ENCODE measurements at places on chromosomes 3 and 15. TPM values are rescaled to one million over a fixed set of nuclear protein-coding genes. Genes with fewer than 3 reads are reported as not detected.

The CKMT1B gene
- not detected for total RNA-seq

The PLA2G4D gene
- total RNA-seq, result not detected

DNA sequence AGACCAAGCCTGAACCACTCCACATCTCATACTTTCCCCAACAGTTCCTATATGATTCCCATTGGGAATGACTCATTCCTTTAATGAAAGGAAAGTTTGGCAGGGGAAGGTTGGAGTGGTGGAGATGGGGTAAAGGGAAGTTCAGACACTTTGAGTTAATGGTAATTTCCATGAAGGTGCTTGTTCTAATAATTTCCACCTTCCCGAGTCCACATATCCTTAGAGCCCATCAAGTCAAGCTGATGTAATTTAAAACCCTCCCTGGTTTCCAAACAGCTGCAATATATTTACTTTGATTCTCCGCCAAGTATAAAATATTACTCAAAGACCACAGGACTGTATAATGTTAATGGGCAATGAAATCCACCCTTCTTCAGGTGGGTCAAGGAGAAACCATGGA lies 95.0 kb upstream of the GALNT15 start:
- H3K27me3 ChIP-seq, result no peaks in the 10 kb centered on the region
- no peak for DNase-seq
- no peaks in the 10 kb centered on the region for H3K4me1 ChIP-seq
- no peaks in the 10 kb centered on the region for H3K36me3 ChIP-seq

GRCh38 chr15:74777769-74778598 lies 3.9 kb upstream of the CSK start:
- H3K27me3 ChIP-seq, result no peaks in the 10 kb centered on the region
- H3K4me3 ChIP-seq, result no peak overlapping the region
- H3K27ac ChIP-seq, result no peak overlapping the region
- peaks cover 13% of the 10 kb centered on the region for H3K4me1 ChIP-seq

The CLDN18 gene
- not detected for total RNA-seq

DNA sequence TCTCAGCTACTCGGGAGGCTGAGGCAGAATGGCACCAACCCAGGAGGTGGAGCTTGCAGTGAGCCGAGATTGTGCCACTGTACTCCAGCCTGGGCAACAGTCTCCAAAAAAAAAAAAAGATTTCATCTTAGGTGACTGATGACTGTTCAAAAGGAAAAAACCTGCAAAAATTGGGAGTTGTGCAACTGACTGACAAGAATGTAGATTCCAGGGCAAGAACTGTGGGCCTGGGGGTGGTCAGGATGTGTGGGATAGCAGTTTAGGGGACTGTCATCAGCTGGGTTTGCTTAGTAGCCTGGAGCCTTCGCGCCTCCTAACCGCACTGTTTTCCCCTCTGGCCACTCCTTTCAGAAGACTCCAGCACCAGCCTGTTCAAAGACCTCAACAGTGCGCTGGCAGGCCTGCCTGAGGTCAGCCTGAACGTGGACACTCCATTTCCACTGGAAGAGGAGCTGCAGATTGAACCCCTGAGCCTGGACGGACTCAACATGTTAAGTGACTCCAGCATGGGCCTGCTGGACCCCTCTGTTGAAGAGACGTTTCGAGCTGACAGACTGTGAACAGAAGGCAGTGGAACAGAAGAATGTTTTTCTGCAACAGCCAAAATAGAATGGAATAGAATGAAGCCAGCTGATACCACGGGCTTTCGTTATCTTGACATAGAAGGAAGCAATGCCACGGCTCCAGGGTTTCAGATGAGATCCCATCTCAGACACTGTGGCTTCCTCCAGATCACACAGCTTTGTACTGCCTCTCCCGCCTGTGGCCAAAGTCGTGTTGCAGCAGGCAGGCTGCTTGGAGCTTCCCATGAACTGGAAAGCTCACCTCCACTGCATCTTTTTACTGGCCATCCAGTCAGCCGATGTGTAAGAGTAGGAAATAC lies 75.3 kb upstream of the BLM start:
- H3K4me3 ChIP-seq, result no peak overlapping the region
- no peaks in the 10 kb centered on the region for H3K27me3 ChIP-seq

The EPHA3 gene
- total RNA-seq, result 12.7 TPM

DNA sequence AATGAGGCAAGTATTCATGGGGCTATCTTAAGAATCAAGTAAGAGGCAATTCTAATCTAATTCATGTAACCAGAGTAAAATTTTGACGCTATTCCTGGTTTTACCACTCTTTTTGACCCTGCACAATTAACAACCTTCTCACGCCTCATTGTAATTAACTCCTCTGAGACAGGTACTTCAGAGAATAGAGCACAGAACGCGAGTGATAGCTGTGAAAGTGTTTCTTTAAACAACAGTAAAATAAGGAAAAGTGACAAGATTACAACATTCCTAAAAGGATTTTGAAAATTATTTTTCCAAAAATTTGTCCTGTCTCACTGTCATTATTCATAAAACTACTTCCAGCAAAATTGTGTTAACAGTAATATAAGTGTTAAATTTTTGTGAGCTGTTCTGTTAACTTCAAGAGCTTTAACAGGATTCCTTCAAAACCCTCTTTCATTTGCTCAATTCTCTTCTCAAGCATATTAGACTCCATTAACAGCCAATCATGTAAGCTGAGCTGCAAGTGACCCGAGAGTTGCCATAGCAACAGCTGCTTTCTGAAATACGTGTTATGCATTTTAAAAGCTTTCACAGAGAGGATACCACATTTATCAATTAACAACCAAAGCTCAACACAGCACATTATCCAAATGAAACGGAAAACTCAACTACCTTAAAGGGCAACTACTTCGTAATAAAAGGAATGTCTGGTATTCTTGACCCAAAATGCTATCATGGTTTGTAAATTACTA lies 93.1 kb downstream of the STAG1 start:
- no peaks in the 10 kb centered on the region for H3K27me3 ChIP-seq
- no peaks in the 10 kb centered on the region for H3K36me3 ChIP-seq
- no peak for DNase-seq
- H3K27ac ChIP-seq, result no peak overlapping the region

The CHL1 gene
- total RNA-seq, result 86.7 TPM

DNA sequence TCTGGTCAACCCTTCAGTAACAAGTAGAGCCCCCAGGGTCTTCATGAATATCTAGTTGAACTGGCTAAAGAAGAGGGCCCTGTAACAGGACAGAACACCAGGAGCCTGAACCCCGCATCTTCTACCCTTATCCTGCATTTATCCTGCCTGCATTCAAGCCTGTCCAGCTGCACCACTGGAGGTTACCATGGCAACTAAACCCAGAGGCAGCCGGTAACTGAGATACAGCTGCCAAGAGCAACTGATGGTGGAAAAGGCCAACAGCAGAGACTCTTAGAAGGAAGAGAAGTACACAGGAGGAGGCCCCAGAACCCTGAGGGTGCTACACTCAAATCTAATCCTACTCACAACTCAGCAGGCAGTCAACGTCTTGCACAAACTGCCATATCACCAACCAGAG lies 3.7 kb upstream of the PRKAR2A start:
- no peak for DNase-seq
- no peak overlapping the region for H3K27ac ChIP-seq
- no peaks in the 10 kb centered on the region for H3K27me3 ChIP-seq
- no peak overlapping the region for H3K4me3 ChIP-seq
- peaks cover 2% of the 10 kb centered on the region for H3K4me1 ChIP-seq

The AMT gene
- 4.3 TPM for total RNA-seq

- H3K27ac ChIP-seq, result no peak overlapping the region
- H3K4me1 ChIP-seq, result no peaks in the 10 kb centered on the region
- DNase-seq, result no peak
These were observed 147.9 kb upstream of the RORA start for GRCh38 chr15:61376961-61377360.

GRCh38 chr3:33926998-33927605 lies 128.7 kb downstream of the PDCD6IP start:
- H3K4me1 ChIP-seq, result no peaks in the 10 kb centered on the region
- no peak overlapping the region for H3K27ac ChIP-seq
- no peak overlapping the region for H3K4me3 ChIP-seq
- H3K36me3 ChIP-seq, result no peaks in the 10 kb centered on the region
- no peaks in the 10 kb centered on the region for H3K27me3 ChIP-seq

- H3K27me3 ChIP-seq, result no peaks in the 10 kb centered on the region
- H3K4me3 ChIP-seq, result no peak overlapping the region
- no peak overlapping the region for H3K27ac ChIP-seq
- no peak for DNase-seq
These were observed 41.5 kb downstream of the PRKCD start for GRCh38 chr3:53202331-53203015.

DNA sequence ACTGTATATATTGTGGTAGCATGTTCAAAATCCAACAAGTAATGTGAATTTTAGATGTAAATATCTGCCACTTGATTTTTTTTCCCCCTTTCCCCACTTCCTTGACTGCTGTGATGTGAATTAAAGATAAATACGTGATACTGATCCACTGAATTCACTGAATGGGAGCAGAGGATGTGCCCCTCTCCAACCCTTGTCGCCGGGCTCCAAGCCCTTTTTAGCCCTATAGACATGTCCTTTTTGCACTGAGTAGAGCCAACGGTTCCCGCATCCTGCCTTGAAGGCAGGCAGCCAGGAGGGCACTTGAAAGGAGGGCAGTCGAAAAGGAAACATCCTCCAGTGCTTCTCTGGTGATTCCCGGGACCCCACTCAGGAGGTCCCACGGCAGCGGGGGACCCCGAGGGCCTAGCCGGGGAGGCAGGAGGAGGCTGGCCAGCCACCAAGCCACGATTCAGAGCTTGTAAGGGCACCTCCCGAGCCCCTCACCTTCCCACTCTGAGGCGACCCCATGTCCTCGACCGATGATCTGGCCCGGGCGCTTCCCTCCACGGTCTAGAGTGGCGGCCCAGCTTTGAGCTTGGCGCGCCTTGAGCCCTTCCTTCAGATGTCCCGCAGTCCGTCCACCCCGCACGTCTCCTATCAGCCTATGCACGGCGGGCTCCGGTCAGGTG lies 901 bp upstream of the MANF start:
- H3K27me3 ChIP-seq, result no peaks in the 10 kb centered on the region
- no peaks in the 10 kb centered on the region for H3K4me1 ChIP-seq
- peak overlapping the region; percentile 94 for H3K27ac ChIP-seq
- DNase-seq, result peak; percentile 73

The SEC62 gene
- total RNA-seq, result 77.7 TPM

DNA sequence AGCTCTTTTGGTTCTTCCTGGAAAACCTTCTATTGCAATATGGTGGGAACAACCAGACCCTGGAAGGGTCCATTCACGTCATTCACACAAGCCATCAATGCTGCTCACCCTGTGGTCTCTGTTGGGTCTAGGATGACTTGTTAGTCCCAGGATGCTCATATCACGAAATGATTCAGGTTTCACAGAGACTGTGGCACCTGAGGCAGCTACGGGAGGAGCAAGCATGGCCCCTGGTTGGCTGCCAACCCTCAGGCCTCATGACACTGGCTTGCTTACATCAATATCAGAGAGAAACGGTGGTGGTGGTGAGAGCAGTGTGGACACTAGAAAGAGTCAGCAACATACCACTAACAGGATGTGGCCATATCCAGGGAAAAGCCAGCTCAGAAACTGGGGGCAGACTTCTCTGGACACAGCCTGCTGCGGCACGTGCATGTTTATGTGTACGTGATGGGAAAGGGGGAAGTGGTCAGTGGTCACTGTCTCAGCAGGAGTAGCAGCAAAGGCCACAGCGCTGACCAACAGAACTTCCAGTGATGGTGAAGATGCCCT lies 208.9 kb upstream of the ST8SIA2 start:
- no peak overlapping the region for H3K4me3 ChIP-seq
- no peaks in the 10 kb centered on the region for H3K27me3 ChIP-seq

GRCh38 chr3:23292432-23292831 lies 89.3 kb downstream of the UBE2E2 start:
- H3K36me3 ChIP-seq, result no peaks in the 10 kb centered on the region
- H3K27me3 ChIP-seq, result no peaks in the 10 kb centered on the region
- H3K4me3 ChIP-seq, result no peak overlapping the region
- no peak overlapping the region for H3K27ac ChIP-seq
- no peaks in the 10 kb centered on the region for H3K4me1 ChIP-seq
- no peak for DNase-seq

The SMAD3 gene
- 17.8 TPM for total RNA-seq

Measured in sigmoid colon (tissue), 7 donors.